ENCODE measurements at places on chromosomes 11 and 22.
A peak's percentile ranks its signal among the peaks of the same experiment; 100 is the strongest.

- no peak for DNase-seq
These were observed 4.8 kb downstream of the VPS26B start for GRCh38 chr11:134229126-134229790.

GRCh38 chr22:44595841-44596341 lies 97.9 kb upstream of the RTL6 start:
- DNase-seq: no peak

DNA sequence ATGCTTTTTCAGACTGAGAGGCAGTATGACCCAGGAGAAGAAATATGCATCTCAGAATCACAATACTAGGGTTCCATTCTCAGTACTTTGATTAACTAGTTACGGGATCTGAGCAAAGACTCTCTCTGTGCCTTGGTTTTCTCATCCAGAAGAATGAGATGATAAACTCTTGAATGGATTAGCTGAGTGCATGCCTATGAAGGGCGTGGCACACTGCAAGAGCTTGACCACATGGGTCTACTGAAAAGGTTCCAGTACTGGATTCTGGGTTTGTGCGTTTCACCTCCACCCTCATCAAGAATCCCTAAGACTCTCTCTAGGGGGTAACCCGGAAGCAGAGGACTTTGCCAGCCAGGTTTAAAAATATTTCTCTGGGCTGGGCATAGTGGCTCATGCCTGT lies 25.6 kb downstream of the PGA5 start:
- DNase-seq: no peak

GRCh38 chr22:45769569-45770210 lies 98.1 kb downstream of the ATXN10 start:
- DNase-seq: no peak

DNA sequence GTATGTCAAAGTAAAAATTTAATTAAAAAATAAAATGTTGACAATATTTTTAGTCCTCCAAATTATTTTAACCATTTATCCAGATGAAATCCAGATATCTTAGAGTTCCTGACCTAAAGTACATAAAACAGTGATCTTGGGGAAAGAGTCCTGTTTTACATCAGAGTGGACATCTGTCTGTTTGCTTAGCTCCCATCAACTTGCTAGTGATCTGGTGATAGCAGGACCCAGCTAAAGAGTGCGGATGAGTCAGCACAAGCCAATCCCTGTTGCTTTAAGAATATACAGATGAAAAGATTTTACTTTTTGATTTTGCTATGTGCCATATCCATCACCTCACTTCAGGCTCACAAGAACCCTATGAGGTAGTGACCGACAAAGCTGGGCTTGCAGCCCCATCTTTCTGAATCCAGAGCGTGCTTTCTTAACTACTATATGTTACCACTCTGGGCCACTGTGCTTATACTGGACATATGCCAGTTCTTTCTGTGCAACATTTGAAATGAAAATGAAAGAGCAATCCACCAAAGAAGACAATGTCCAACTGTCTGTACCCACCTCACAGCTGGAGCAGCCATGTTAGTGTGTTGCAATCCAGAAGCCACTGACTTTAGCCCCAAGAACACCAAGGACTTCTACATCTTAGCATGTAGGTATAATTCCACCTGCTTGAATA lies 167.6 kb upstream of the SESN3 start:
- DNase-seq: no peak

- DNase-seq: no peak
These were observed 58.8 kb downstream of the SLN start for GRCh38 chr11:107653076-107653475.

DNA sequence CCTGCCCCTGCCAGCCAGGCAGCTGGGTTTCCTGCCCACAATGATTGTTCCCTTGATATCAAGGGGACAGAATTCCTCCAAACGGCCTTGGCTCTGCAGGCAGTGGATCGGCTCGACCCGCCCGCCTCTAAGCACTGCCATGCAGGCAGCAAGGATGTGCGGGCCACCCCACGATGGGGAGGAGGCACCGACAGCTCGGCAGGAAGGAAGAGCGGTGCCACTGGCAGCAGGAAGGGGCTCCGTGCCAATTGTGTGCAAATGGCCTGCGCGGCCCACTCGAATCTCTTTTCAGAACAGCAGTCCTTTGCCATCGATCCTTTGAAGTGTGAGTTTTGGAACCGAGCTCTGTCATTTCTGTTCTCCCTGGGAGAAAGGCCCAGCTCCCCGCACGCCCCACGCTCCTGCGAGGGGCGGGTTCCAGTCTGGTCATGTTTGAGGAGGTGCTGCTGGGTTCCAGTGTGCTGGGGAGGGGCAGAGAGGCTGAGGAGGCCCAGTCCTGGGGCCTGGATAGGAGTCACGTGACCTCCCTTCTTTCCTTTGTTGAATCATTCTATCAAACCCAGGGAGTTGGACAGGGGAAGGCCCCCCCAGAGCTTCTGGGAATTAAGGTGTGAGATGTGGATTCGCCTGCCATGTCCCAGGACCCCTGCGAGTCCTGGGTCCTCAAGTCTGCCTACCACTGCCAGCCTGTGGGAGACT lies 406.0 kb downstream of the CTTN start:
- no peak for DNase-seq

DNA sequence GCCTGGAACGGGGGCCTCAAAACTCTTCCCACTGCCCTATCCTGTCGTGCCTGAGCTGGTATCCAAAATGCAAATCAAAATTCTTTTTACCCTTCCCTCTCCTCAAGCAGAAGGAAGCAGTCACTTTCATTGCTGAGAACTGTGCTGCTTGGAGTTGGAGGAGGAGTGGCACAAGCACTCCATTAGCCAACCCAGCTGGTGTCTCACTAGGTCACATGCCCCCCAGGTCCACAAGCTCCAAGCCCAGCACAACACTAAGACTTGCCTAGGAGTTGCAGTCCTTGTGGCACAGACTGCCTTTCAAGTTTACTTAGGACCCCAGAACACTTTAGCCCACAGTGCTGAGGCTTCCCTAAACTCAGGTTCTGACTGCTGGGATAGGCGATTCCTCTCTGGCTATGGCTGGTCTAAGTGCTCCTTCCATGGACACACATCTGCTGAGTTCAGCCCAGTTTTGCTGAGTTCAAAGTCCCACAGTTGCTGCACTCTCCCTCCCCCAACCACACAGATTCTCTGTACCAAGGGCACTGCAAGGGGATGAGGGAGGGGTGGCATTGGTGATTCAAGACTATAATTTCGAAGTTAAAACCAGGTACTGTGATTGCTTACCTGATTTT lies 68.6 kb downstream of the CHRDL2 start:
- no peak for DNase-seq

DNA sequence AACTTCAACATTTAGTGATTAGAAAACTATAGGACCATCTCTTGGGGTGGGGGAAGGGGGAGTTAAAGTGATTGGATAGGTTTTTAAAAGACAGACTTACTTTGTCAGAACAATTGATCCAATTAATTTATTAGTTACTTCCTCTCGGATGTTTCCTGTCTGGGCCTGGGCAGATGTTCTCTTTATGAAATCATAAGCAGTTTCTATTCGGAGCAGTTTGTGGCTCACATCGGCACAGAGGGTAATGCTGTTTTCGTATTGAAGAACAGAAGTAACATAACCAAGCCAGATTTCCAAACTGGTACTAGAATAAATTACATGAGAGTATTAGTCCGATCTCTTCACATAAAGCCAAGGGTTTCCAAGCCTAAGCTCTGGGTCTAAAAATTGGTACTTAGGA lies 20.6 kb downstream of the PIWIL3 start:
- no peak for DNase-seq

GRCh38 chr11:44989831-44990566 lies 39.3 kb upstream of the TP53I11 start:
- no peak for DNase-seq

GRCh38 chr11:2674658-2675131 lies 25.1 kb downstream of the KCNQ1OT1 start:
- no peak for DNase-seq

GRCh38 chr11:73975479-73975757 lies 7.2 kb downstream of the UCP2 start:
- DNase-seq: no peak

DNA sequence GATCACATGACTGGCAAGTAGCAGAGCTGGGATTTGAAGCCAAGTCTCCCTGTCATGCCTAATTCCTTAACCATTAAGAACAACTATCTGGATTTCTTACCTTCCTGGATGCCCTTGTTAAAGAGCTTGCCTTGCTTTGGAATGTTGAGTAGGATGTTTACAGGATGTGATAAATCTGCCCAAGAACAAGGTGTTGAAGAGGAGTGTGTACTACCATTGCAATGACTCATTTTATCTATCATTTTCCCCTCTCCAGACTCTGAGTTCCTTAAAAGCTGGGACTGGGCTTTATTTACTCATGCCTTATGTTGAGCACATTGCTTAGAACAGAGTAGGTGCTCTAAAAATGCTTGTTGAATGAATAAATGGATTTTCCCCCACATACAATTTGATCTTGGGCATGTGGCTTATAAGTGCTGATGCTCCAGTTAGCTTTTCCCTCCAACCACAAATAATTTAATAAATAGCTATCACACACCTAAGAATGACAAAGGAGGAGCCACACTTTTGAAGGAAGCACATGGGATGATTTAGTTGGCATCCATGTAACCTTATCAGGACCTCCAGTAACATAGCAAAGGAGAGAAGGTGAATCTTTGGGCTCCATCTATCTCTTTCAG lies 268.6 kb upstream of the SESN3 start:
- DNase-seq: no peak

- no peak for DNase-seq
These were observed 15.1 kb downstream of the MYBPC3 start for GRCh38 chr11:47337229-47337924.

DNA sequence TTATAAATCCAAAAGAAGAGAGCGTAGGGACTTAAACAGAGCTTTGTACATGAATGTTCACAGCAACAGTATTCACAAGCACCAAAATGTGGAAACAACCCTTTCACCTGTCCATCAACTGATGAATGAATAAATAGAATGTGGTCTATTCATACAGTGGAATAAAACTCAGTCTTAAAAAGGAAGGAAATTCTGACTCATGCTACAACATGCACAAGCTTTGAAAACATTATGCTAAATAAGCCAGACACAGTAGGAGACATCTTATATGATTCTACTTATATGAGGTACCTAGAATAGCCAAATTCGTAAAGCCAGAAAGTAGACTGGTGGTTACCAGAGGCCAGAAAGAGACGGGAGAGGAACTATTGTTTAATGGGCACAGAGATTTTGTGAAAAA lies 74.3 kb downstream of the SHANK2 start:
- no peak for DNase-seq

DNA sequence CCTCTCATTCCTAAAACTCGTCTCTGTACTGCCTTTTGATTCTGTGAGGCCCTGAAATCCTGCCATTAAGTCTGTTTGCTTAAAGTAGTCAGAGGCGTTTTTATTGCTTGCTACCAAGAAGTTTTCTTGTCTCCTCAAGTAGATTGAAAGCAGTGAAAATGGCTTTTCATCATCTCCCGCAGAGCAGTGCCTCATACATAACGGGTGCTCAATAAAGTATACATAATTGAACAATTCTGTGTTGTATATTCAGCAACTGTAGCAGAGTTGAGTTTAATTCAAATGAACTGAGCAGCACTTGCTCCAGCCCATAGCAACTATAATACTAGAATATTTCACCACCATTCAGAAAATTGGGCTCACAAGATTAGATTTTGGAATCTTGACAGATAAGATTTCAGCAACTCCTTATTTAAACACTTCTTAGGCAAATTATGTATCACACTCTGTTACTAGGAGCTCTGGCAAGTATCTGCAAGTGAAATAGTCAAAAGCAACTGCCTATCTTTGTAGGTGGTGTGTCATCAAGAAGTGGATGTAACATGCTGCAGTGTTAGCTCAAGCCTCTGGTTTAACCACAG lies 20.0 kb downstream of the FIBIN start:
- no peak for DNase-seq

DNA sequence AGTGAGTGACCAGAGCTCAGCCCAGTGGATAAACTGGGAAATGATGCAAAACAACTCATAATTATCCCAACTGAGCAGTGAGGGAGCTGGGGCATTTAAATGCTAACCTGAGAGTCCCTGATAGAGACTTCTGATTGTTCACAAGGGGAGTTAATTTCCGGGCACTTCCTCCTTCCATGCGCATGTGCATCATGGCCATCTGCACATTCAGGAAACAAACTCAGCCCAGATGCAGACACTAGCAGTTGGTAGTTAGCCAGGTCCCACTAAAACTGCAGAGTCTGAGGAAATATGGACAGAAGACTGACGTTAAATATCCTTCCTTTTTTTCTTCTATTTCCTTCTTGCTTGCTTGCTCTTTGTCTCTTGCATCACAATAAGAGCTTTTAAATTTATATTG lies 852.1 kb upstream of the LRRC4C start:
- no peak for DNase-seq

DNA sequence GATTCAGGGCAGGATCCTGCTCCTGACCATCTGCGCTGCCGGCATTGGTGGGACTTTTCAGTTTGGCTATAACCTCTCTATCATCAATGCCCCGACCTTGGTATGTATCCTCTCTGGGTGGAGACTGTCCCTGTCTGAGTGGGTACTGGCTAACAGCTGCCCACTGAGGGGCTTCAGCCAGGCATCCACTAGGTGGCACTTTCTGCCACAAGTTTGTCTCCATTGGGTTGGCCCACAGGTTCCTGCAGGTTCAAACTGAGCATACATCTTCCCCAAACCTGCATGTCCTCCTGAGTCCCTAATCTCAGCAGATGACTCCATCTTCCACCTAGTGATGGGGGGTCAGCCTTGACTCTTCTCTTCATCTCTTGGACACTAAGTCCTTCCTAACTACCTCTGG lies 4.4 kb downstream of the SLC2A11 start:
- peak; percentile 38 for DNase-seq

DNA sequence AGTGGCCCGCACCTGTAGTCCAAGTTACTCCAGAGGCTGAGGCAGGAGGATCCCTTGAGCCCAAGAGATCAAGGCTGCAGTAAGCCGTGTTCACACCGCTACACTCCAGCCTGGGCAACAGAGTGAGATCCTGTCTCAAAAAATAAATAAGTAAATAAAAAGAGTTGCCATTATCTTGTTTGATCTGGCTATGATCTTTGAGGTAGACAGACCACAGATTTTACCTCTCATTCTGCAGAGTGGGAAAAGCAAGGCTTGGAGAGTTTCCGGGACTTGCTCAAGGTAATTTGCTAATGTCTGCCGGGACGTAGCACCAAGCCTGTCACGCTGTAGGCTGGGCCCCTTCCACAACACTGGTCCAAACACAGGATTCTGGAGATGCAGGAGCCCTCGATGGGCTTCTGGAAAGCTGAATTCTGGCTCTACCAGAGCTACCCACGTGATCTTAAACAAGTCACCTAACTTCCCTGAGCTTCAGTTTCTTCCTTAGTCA lies 6.8 kb downstream of the GRAP2 start:
- DNase-seq: peak; percentile 54

Measured in CD4-positive, alpha-beta T cell treated with Interleukin-21 for 1 hour (primary cell).